T-helper 9 cell (primary cell): ENCODE measurements at places on chromosomes 16 and 17.

- no peak for DNase-seq
Measured at GRCh38 chr16:69554495-69554894, 11.3 kb upstream of the NFAT5 start.

GRCh38 chr17:59296190-59296589 lies 35.3 kb upstream of the YPEL2 start:
- no peak for DNase-seq

- no peak for DNase-seq
Measured at GRCh38 chr17:70767102-70767701, 597.9 kb downstream of the KCNJ2 start.

GRCh38 chr16:24841291-24841690 lies 4.5 kb upstream of the SLC5A11 start:
- DNase-seq: no peak

- no peak for DNase-seq
Measured at GRCh38 chr17:73972901-73973300, 230.6 kb upstream of the RPL38 start.

- no peak for DNase-seq
Measured at GRCh38 chr17:78611607-78612006, 34.4 kb upstream of the DNAH17 start.

- no peak for DNase-seq
Measured at GRCh38 chr17:73203135-73203787, 10.4 kb downstream of the COG1 start.

GRCh38 chr16:15835136-15835878 lies 21.5 kb downstream of the MYH11 start:
- no peak for DNase-seq

DNA sequence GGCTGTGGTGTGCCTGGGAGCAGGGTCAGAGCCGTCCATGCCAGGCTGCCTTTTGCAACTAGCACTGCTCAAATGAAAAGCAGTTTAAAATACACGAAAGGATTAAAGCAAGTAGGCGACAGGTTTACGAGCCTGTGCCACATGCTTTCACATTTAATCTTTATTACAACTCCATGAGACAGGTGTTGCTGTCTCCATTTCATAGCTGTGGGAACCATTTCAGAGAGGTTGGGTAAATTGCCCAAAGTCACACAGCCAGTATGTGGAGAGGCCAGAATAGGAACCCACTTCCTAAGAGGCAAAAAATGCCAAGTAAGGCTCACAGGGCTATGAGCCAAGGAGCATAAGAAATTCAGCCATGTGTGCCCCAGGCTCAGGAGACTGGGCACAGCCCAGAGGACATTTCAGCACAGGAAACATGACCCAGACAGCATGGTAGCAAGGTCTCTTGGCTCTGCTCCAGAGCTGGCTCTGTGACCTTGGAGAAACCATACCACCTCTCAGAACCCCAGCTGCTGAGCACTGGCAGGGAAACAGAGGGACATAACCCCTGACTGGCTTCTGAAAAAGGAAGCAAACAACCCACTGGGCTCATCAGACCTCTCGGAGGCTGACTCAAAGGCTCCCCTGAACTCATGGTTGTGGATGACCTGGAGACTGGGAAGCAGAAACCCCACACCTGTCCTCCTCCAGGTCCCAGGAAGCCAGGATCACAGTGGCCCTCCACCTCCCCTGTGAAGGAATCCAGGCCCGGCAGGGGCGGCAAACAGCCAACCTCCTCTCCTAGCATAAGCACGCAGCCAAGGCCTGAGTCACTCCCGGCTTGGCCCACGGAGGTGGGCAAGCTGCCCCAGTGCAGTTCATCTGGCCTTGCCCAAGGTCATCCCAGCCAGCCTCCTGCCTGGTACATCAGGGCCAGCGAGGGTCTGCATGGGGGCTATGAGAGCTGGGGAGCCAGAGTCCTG lies 40.3 kb upstream of the MRPS23 start:
- DNase-seq: no peak

DNA sequence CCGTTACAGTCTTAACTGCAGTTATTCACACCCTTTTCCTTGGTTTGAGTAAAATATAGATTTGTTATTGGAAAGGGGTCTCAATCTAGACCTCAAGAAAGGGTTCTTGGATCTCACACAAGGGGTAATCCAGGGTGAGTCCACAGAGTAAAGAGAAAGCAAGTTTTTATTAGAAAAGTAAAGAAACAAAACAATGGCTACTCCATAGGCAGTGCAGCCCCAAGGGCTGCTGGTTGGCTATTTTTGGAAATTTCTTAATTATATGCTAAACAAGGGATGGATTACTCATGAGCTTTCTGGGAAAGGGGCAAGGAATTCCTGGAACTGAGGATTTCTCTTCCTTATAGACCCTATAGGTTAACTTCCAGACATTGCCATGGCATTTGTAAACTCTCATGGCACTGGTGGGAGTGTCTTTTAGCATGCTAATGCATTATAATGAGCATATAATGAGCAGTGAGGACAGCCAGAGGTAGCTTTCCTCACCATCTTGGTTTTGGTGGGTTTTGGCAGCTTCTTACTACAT lies 24.5 kb upstream of the MILR1 start:
- DNase-seq: no peak

GRCh38 chr16:85289760-85290625 lies 177.7 kb upstream of the CIBAR2 start:
- DNase-seq: no peak

DNA sequence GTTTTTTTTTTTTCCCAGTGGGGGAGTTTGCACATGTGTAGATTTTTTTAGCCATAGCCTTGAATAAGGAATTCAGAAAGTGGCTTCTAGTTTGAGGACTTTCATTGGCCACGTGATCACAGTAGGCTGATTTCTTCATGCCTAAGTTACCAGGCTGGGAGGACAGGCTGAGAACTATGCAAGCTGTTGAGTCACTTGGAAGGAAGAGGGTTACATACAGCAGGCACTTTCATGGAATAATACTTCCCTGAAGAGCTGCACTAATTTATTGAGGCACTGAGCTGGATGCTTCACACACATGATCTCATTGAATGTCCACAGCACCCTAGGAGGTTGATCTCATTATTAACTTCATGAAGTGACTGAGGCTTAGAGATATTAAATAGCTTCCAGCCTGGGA lies 22.8 kb downstream of the PRKCB start:
- no peak for DNase-seq

DNA sequence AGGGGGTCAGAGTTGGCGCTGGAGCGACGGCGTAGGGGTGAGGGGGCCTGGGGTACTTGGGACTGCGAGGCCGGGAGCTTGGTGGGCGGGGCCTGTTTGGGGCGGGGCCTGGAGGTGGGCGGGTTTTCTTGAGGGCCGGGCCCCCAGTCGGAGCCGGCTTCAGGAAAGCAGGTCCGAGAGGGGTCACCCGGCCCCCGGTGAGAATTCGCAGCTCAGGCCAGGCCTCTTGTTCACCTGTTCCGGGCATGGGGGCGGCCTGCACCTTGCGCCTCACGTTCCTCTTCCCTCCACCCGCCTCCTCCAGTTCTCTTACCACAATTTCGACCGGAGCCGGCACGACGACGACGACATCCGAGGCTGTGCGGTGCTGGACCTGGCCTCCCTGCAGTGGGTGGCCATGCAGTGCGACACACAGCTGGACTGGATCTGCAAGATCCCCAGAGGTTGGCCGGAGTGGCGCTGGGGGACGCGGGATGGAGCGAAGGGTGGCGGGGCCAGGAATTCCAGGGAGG lies 52.5 kb downstream of the MRC2 start:
- no peak for DNase-seq

GRCh38 chr16:87955302-87956097 lies 4.3 kb downstream of the BANP start:
- DNase-seq: no peak

- no peak for DNase-seq
Measured at GRCh38 chr17:21242026-21242697, 11.0 kb downstream of the NATD1 start.

GRCh38 chr16:55543472-55543871 lies 23.0 kb upstream of the CAPNS2 start:
- DNase-seq: no peak

DNA sequence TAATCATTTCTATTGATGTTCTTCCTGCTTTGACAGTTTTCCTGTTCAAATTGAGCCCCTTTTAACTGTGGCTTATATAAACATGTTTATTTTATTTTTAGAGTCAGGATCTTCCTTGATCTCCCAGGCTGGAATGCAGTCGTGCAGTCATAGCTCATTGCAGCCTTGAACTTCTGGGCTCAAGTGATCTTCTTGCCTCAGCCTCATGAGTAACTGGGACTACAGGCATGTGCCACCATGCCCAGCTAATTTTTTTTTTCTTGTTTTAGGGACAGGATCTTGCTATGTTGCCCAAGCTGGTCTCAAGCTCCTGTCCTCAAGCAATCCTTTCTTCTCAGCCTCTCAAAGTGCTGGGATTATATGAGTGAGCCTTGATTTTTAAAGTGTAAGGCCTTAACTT lies 14.7 kb downstream of the PHKB start:
- no peak for DNase-seq

DNA sequence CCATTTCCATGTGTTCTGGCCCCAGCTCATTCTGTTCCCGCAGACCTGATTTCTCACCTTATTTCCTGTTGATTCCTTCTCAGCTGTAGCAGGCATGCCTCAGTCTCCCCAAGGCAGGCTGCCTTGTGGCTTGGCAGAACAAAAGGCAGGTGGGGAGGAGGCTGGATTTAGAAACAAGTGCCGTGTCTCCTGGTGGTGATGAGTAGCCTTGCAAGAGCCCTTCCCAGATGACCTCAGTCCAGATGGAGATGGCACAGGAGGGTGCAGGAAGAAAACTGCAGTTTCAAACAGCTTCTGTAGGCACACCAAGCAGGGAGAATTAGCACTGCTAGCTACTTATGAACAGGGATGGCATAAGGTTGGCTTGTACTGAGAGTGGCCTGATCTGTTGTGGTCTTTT lies 64.6 kb downstream of the ARHGAP44 start:
- DNase-seq: no peak

DNA sequence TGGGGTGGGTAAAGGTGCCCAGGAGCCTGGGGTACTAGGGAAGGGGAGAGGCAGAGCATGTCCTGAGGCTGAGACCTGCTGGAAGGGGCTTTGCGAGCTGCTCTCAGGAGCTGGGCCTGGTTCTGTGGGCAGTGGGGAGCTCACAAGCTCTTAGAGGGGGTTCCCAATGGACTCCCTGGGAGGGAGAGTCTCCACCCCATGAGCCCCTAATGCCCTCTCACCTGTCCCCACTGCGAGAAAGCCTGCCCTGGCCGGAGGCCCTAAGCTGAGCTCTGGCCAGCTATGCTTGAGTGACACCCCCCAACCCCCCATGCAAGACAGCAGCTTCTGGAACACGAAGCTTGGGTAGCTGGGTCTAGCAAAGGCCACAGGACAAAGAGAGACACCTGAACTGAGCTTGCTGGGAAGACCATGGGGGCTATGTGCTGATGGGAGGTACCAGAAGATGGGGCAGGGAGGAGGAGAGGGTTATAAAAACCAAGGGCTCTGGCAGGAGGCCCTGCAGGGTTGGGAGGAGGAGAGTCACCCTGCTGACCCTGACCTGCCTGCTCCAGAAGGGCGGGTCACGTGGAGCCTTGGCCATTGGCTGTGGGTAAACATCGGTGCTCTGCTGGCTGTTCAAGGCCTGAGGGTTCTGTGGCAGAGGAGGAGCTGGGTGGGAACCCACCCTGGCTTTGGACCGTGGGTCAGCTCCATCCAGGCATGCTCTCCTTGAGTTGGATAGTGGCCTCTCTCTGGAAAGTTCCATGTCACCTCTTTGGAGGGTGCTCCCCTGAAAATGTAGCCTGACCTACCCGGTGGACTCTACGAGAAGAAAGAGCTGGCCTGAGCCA lies 106.7 kb downstream of the RAB11FIP4 start:
- DNase-seq: no peak

DNA sequence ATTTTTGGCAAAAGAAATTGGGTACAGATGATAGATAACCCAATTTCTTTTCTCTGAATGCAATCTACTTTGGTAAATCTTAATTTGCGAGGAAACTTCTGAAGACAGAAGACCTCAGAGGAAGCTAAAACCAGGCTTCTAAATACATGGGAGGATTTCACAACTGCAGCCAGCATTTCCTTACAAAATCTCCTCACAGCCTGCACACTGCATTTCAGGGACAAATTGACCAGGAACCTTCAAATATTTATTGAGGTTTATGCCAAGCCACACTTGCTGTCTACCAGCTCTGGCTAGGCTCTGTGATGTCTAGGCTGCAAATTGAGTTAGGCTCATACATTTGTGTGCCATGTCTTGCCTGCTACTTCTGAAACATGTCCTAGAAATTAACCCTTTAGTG lies 167.3 kb upstream of the CDH5 start:
- DNase-seq: no peak

DNA sequence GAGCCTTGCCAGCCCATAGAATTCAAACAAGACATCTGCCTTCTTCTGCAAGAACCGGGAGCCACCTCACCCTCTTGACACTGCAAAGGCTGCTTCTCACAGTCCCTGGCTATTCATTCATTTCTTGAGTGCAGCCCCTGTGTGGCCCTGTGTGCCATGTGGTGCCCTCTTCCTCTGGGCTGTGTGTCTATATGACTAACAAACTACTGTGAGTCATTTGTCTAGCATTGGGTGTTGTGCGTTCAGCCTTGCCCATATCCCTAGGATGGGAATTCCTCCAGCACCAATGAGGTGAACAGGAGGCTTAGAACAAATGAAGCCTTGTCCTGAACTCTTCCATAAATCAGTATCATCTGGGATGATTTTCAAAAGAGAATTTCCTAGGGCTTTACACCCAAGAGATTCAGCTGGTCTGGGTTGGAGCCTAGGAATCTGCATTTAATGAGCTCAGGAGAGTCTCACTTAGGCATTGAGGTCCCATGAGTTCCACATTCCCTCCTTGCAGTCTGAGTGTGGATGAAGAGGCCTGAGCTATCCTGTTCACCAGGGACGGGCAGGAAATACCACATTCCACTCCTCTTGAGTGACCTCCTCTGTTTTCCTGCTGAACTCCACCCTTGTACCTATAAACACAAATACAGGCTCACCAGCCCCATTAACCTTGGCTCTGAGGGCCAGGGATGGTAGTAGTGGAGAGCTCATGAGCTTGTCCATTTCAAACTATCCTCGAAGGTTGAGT lies 308.7 kb upstream of the N4BP1 start:
- DNase-seq: no peak

DNA sequence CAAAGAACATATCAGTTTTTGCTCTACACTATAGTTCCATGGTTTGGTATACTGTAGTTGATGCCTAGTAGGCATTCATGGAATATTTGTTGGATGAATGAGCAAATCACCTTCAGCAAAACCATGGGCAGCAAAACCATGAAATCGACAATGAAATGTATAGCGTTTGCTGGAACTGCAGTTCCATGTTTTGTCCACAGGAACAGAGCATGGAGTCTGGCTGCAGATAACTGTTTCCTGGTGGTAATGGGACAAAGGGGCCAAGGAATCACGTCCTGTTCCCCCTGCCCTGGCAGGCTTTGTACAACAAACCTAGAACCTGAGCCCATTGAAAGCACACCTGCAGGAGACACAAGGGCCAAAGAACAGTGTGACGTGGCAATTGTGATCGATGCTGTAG lies 101.1 kb downstream of the USP31 start:
- DNase-seq: no peak
